ENCODE measurements at places on chromosomes 5 and 9. TPM values are rescaled to one million over a fixed set of nuclear protein-coding genes. Genes with fewer than 3 reads are reported as not detected.

Gene PCDHGA11
- 0.32 TPM for total RNA-seq

Gene FGD3
- total RNA-seq = 133 TPM

Gene CSF2
- 240 TPM for total RNA-seq

Gene QRFP
- not detected for total RNA-seq

Gene S100Z
- total RNA-seq = 3.1 TPM

Gene ADAMTSL1
- total RNA-seq = not detected

Gene SUB1
- 479 TPM for total RNA-seq

Gene NTRK2
- total RNA-seq = 1.5 TPM

Gene CCNB1
- 119 TPM for total RNA-seq

Gene FYB1
- total RNA-seq = 262 TPM

Gene C7
- not detected for total RNA-seq

Gene CNOT8
- 82.1 TPM for total RNA-seq
